ENCODE measurements at places on chromosomes 7 and 10.
A peak's percentile ranks its signal among the peaks of the same experiment; 100 is the strongest.

DNA sequence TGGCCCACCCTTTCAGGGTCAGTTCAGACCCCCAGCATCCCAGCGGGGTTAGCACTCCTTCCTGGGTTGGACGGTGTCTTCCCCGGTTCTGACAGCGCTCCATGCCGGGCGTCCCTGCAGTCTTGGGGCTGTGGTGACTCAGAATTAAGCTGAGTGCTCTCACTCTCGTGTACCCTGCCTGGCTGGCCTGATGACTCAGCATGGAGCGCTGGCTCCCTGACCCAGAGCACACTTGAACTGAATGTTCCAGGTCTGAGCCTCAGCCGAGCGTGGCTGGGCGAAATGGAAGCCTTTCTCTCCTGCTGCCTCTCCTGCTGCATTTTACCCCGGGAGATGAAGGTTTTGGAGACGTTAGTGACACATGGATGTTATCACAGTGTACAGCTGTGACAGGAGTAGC lies 7.1 kb downstream of the BAG3 start:
- peak; percentile 44 for DNase-seq

- DNase-seq: peak; percentile 77
These were observed at the start of gene LRRN3 for GRCh38 chr7:111090846-111091245. Gene LRRN3 (plus strand): TSS chr7:111091127. CDS start chr7:111122773, 31,646 bp downstream.

GRCh38 chr10:24579906-24580305 lies 143.8 kb downstream of the ARHGAP21 start:
- no peak for DNase-seq

DNA sequence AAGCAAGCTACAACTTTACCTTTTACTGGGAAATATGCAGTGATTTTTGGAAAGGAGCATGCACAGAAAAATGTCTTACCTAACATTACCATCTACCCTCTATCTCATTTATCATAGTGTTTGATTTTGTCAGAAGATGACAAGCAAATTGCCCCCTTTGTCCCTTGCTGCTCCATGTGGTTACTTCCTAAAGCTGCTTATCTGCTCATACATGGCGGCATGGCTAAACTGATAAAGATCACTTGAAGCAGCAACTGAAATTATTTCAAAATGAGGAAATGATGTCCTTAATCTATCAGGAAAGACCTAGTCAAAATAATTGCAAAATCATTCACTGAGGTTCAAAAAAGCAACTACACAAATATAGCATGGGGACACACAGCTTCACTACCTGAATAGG lies 1198.5 kb upstream of the SORCS1 start:
- no peak for DNase-seq

- no peak for DNase-seq
These were observed 6.1 kb downstream of the STK32C start for GRCh38 chr10:132301371-132302330.

DNA sequence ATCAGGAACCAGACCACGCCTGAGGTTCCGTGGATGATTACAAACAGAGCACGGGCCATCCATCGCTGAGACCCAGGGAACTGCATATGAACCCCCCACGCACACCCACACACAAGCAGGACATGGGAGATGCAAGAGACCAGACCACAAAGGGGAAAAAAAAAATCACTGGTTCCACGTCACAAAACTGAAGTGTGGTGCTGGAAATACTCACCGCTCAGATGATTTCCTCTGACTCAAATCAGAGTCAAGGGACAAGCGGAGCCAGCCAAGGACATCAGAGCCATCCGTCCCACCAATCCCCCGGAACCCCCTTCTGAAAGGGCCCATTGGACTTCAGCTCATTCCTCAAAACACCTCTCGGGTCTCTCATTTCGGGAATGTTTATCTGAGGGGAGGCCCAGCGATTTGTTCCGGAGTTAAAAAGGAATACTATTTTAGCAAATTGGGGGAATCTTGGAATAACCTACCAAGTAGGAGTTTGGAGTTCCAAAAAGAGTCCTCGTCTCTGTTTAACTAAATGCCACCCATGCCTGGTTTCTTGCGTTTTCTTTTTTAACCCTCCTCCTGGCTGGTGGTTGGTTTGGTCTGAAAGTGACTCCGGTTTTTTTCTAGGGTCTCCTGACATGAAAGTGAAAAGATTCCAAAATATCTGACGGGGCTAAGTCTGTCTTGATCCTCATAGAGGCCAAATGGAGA lies 15.0 kb downstream of the SNX8 start:
- DNase-seq: no peak

GRCh38 chr10:34092891-34093290 lies 722.2 kb downstream of the PARD3 start:
- DNase-seq: no peak

DNA sequence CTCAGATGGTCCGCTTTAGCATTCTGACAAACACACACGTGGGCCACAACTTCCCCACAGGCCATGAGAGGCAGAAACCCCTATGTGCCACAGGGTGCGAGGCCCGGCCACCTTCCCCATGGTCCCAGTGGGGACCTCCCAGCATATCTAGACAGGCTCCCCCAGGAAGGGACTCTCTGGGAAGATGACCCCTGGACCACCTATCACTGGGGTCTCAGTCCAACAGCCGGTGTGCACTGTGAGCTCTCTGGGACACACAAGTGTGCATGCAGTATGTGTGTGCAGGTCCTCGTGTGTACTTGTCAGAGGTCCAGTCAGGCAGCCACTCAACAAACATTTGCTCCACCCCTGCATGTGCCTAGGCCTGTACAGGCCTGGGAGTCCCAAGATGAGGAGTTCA lies 18.7 kb downstream of the GRID1 start:
- peak; percentile 10 for DNase-seq

DNA sequence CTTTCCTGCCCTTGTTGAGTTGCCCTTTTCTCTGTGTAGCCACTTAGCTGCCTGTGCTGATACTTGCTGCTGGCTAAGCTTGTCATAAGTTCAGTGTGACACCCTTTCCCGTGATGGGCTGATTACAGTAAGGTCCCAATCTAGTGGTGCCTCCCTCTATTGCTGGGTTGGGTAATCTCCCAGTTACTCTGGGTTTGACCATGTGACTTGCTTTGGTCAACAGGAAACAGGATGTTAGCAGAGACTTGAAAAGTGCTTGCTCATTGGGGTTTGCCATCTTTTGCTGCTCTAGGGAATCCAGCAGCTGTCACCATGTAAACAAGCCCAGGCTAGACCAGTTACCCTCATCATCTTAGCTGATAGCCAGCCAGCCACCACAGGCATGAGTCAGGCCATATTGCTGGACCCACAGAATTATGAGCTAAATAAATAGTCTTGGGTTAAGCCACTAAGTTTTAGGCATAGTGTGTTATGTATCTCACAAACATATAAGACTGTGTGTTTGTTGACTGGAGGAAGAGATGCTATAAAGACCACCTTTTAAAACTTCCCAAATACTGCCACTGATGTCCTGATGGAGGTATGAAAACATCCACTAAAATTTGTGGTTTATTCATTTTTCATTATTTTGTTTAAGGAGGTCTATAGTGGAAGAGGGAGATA lies 4.0 kb upstream of the LEP start:
- no peak for DNase-seq

DNA sequence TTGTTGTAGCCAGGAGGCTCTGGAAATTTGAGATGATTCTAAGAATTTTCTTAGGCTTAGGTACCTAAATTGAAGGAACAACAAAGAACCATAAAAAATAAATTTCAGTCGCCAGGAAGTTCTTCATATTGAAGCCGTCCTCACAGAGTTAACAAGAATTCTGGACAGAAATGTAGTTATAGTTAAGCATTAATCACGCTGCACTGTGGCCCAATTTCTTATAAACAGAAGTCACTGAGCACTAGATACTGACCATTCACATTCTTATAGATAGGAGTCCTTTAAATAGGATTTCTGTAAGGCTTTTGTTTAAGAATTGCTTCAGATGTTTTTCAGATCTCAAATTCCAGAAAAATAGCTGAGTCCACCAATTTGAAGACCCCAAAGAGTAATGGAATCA lies 256.2 kb upstream of the PITRM1 start:
- no peak for DNase-seq

DNA sequence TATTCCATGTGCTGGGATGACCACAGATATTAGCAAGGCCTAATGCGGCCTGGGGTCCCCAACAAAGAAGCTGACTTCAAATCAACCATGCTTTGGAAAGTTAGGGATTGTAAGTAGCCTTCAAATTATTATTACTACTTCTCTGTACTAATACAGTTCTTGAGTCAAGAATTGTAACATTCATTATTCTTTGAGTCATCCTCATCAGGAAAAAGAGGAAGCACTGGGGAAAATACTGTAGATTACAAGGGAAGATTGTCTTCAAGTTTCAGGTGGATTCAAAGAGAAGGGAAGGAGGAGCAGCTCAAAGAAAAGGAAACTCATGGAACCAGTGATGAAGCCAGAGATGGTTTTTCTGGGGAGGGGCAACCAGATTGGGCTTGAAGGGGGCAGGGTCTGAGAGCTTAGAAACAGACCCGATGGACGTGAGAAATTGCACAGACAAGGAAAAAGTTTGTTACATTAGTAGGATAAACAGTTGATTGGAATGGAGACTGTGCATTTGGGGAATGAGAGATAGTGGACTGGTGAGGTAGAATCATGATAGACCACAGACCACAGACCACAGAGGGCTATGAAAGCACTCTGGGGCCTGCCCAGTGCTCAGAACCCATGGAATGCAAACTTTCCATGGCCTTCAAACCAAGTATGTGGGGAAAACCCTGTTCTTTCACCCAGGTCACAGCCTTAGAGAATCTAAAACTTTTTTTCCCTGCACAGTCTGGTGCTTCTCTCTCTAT lies 209.9 kb downstream of the ZNF365 start:
- no peak for DNase-seq

- DNase-seq: no peak
These were observed 149.8 kb downstream of the PTPN20 start for GRCh38 chr10:47060993-47061500.

DNA sequence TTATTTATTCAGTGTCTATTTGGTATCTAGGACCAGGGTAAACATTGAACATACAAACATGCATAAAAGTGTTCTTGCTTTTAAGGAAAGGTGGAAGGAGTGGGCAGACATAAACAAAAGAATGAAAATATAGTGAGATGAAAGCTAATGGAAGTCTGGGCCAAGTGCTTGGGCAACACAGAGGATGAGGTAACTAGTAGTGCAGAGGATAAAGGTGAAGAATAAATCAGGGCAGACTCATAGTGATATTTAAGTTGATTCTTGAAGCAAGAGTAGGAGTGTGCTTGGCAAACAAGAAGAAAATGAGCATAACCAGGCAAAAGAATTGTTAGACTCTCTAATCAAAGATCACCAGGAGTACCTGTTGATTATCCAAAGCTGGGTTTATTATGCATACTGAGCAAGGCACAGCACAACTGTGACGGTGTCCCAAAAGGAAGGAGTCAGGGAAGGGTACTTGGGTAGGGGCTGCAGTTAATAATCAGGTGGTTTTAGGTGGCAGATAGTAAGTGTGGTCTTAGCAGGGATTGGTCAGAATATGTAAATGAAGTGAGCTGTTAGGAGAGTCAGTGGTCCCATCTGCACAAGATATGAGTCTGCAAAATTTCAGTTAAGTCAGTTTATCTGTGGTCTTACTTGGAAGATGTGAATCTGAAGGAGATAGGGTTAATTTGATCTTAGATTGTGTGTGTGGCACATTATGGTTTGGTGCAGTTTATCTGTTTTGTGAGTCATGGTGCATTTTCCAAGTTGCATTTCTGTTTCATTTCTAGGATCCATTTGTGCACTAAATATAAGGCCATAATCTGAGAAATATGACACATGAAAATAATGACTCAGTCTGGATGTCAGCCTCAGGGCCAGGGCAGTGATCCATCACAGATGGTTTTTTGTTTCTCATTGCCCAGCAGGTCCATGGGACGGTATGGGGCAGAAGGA lies 30.6 kb upstream of the TAX1BP1 start:
- no peak for DNase-seq

GRCh38 chr7:5594616-5595544 lies 171.2 kb upstream of the TNRC18 start:
- DNase-seq: peak; percentile 74

- no peak for DNase-seq
These were observed 66.5 kb downstream of the ADD3 start for GRCh38 chr10:110074298-110074697.

DNA sequence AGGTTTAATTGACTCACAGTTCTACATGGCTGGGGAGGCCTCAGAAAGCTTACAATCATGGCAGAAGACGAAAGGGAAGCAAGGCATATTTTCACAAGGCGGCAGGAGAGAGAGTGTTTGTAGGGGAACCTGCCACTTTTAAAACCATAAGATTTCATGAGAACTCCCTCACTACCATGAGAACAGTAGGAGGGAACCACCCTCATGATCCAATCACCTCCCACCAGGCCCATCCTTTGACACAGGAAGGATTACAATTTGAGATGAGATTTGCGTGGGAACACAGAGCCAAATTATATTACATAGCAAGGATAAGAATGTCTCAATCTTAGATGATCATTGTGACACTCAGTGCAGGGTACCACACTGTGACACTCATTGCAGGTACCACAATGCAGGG lies 44.2 kb downstream of the MRPL32 start:
- DNase-seq: no peak

GRCh38 chr10:84108797-84109196 lies 30.5 kb upstream of the GHITM start:
- DNase-seq: no peak

DNA sequence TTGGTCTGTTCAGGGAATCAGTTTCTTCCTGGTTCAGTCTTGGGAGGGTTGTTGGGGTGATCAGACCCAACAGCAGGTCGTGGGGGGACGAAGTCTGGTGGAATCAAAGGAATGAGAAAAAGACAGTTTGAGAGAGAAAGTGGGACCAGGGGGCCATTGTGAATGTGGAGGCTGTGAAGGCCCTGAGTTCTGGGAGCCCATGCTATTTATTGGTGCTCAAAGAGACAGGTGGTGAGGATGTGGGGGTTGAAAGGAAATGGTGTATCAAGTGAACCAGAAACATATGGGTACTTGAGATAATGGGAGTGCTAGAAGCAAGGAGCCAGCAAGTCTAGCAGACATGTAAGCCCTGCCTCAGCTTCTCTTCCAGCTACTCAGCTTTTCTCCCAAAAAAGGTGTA lies 84.1 kb downstream of the CCSER2 start:
- DNase-seq: no peak

DNA sequence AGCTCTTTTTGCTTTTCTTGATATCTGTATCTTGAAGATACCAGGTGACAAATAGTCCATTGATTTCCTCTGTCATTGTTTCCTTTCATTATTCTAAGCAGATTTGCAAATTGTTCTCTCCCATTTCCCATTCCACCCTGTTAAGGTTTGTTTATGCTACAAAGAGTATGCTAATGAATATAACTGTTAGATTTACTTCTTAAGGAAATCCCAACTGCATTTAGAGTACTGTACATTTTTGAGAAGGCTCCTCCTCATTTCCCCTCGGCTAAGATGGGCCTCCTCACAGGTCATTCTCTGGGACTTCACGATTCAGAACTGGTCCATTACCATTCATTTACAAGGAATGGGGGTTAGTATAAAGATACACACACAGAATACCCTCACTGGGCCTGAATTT lies 15.6 kb downstream of the AUTS2 start:
- DNase-seq: no peak
